Fibroblast of skin of left quadriceps (primary cell): ENCODE measurements at places on chromosomes 13 and 19.

GRCh38 chr13:98372876-98373275 lies 195.8 kb upstream of the RNF113B start:
- no peak for DNase-seq

- no peak for DNase-seq
Observed at GRCh38 chr13:91747186-91747585, 348.8 kb downstream of the GPC5 start.

GRCh38 chr19:36686365-36687213 lies 823 bp upstream of the ZNF567 start:
- DNase-seq = no peak

DNA sequence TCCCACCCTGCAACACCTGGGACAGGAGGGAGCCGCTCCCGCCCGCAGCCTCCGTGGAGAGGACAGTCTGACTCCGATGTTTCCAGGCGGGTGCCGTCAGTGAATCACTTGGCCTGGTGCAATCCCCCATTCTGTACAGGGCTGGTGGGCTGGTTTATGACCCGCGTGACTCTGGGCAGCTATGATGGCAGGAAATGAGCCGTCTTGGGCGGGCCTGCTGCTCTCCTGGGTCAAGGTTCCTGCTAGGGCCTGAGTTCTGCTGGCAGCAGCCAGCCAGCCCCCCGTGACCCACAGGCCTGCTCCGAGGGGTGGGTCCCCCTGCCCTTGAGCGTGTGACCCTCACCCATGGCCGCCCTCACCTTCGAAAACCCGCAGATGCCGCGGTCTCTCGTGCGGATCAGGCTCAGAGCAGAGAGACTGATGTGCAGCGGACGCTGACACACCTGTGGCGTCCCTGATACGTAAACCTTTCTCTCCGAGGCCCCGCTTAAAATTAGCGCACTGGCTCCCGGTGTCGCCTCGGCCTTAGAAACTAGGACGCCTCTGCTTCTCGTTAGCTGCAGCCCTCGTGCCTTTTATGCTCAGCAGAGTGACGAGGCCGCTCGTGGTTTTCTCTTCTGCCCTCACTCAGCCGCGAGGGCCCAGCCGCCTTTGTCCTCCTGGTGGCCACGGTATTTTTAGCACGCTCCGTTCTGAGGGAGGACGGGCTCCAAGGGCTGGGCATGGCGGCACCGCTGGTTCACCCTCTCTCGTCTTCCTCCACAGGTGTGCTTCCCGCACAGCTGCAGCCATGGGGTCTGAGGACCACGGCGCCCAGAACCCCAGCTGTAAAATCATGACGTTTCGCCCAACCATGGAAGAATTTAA lies 63.4 kb downstream of the KDM4B start:
- DNase-seq = no peak

- DNase-seq = no peak
Observed at GRCh38 chr13:100090861-100091260, 2.0 kb downstream of the PCCA start.

- no peak for DNase-seq
Observed at GRCh38 chr13:81393721-81394120, 1052.8 kb upstream of the SPRY2 start.

GRCh38 chr13:106467427-106468122 lies 67.9 kb downstream of the EFNB2 start:
- DNase-seq = no peak

DNA sequence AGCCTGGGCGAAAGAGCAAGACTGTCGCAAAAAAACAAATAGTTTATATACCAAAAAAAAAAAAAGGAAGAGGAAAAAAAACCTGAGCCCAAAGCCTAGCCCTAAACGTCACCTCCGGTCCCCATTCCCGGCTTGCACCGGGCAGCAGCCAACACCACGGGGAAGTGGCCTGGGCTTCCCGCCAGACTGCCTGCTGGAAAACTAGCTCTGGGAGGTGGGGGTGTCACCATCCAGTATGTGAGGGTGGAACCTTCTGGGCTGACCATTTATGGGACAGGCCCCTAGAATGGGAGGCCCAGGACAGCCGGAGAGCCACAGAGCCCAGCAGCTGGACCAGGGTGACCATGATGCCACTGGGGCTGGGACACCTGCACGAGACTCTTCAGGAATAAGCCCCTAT lies 37.3 kb downstream of the IL12RB1 start:
- DNase-seq = no peak
